ENCODE measurements at places on chromosomes 16 and 17. TPM values are rescaled to one million over a fixed set of nuclear protein-coding genes. Genes with fewer than 3 reads are reported as not detected.

SLC43A2 gene
- total RNA-seq = 2.9 TPM

USP6 gene
- not detected for total RNA-seq

PYDC1 gene
- total RNA-seq = not detected

CCL14 gene
- not detected for total RNA-seq

PIPOX gene
- total RNA-seq = 1.1 TPM

CDH11 gene
- 219 TPM for total RNA-seq

DRC7 gene
- not detected for total RNA-seq

CCL8 gene
- not detected for total RNA-seq

HAS3 gene
- total RNA-seq = 1.2 TPM

CEMP1 gene
- not detected for total RNA-seq

SBK1 gene
- not detected for total RNA-seq

FN3K gene
- total RNA-seq = 0.12 TPM

DNAI2 gene
- total RNA-seq = not detected

GLP2R gene
- 2.5 TPM for total RNA-seq

RNF166 gene
- total RNA-seq = 22.3 TPM

IRX3 gene
- 11.2 TPM for total RNA-seq

SCN4A gene
- total RNA-seq = under 0.01 TPM

MT4 gene
- not detected for total RNA-seq

MRPL10 gene
- total RNA-seq = 31.0 TPM

SPIRE2 gene
- 3.2 TPM for total RNA-seq

OR2C1 gene
- total RNA-seq = not detected

NPIPA3 gene
- total RNA-seq = 0.58 TPM

ABCA9 gene
- 56.8 TPM for total RNA-seq

All from pericardium fibroblast (primary cell).